ENCODE measurements at places on chromosomes 12 and 14.

GRCh38 chr14:59465316-59466135 is at the start of gene GPR135:
Gene GPR135, minus strand, starts transcription at chr14:59465380. Its CDS starts 154 bp downstream, at chr14:59465226.
- peak; percentile 6 for DNase-seq

GRCh38 chr12:124927201-124928094 is 13.0 kb upstream of the UBC start:
- peak; percentile 83 for DNase-seq

GRCh38 chr14:94826774-94827173 is 56.9 kb upstream of the GSC start:
- no peak for DNase-seq

DNA sequence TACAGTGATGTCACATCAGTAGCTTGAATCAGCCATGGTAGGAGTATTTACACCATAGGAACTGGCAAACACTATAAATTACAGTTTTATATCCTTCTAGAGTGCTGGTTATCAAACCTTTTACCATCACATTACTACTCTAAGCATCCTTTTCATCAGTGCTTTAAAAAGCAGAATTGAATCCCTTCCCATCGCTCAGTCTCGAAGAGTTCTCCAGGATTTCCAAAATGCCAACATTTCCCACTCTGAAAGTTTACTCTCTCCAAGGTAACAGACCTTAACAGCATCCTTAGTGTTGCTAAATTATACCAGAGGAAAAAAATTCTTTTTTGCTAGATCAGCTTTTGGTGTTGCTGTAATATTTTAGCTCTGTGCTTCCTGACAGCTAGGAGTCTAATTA is 209.4 kb upstream of the USP15 start:
- DNase-seq, result no peak

GRCh38 chr14:68679746-68680467 is 113.0 kb downstream of the ZFP36L1 start:
- DNase-seq, result no peak

DNA sequence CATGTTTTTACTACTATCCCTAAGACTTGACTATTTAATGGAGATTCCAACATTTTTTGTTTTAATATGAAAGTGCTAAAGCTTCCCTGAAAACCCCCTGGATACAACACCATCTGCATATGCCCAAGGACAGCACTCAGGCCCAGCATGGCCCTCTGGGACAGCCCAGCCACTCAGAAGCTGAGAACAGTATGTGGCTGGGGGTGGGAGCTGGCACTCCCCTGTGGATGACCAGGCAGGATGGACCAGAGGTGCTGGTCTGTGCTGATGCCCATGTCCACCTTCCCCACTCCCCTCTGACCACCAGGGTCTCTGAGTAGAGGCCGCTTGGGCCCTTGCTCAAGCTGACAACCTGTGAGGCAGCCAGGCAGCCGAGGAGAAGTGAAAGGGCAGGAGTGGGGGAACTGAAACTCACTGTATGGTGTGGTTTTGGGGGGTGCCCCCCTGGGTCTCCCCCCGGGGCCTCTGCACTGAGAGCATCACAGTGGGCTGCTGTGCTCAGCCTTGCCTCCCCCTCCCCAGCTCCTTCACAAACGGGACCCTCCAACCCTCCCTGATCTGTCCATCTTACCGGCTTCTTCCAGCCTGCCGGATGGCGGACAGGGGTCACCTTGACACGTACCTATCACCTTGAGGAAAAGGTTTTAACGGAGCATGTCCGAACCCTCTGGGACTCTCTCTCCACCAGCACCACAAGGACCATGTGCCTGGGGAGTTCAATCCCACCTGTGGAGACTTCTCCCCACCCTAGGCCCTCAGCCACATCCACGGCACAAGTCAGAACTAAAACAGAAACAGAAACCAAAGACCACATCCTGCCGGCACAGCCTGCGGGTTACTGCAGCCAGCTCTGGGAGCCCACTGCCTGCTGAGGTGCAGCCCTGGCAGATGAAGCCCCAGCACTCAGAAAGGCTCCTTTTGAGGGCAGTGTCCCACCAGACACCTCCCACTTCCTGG is at the start of gene TMEM229B:
TSS of gene TMEM229B (minus strand) at position 785 of the 957 bp plus-strand sequence. CDS start 14,798 bp downstream, outside the sequence.
- DNase-seq, result peak; percentile 31

Data from stimulated activated CD4-positive, alpha-beta T cell treated with anti-CD3 and anti-CD28 coated beads, Interleukin-15, amount 100 ng/mL, for 1 hour (primary cell).